Bone marrow (tissue), 2 donors: ENCODE measurements at places on chromosomes 2 and 18.

GRCh38 chr2:10541775-10542432 lies 93.8 kb upstream of the ODC1 start:
- no peak for DNase-seq

DNA sequence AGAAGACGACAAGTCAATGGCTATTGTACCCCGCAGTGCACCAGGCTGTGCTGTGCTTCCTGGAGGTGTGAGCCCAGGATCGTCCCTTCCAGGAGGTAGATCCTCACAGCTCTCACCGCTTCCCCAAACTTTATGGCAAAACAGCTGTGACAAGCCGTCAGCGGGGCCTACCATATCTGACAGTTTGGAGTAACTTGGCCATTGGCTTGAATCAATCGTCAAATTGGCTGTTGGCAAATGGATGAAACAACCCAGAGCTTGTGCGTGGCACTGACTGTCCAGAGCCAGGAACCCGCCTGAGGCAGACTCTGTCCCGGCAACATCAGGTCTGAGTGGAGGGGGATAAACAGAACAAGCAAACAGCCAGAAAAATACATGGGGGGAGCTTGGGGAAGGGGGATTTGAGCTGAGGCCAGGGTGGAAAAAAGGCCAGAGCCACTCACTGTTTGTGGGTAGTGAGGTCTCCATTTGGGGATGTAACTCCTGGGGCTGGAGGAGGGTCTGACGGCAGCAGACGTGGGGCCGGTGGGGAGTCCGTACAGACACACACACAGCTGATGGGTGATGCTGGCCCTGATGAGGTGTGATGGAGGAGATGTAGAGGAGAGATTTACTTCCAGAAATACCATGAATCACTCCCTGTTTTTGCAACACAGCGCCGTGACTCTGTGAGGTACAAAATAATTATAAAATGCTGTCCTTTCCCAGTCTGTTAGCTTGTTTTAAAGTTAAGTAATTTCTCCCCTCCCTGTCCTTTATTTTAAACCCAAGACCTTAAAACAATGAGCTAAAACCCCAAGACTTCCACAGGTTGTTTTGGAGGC lies 174.8 kb downstream of the TWIST2 start:
- no peak for DNase-seq

DNA sequence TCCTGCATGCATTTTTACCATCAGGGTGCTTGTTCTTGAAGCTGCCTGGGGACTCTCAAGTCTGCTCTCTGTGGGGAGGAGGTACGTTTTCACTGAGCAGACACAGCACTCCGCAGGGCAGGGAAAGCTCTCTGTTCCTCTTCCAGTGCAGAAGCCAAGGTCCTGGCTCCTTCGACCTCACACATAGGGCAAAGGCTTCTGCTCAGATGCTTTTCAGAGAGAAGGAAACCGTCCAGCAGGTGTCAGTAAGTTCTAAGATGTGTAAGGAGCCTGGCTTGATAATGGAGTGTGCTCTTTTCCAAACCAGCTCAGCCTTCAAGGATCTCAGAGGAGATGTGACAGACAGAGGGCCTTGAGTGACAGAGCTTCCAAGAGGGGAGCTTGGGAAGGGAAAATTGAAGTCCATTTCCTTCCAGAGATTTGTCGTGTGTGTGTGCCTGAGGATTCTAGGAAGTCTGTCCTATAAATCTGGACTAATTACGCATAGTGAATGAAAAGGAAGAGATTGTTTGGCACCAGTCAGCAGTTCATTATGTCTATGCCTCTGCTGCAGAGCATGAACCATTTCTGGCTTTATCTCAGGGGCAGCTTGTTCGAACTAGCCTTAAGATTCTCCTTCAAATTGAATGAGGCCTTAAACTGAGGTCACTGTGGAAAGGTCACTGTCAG lies 67.3 kb upstream of the UPP2 start:
- peak; percentile 6 for DNase-seq

- DNase-seq = no peak
These were observed 31.5 kb upstream of the COLEC12 start for GRCh38 chr18:532018-532417.

DNA sequence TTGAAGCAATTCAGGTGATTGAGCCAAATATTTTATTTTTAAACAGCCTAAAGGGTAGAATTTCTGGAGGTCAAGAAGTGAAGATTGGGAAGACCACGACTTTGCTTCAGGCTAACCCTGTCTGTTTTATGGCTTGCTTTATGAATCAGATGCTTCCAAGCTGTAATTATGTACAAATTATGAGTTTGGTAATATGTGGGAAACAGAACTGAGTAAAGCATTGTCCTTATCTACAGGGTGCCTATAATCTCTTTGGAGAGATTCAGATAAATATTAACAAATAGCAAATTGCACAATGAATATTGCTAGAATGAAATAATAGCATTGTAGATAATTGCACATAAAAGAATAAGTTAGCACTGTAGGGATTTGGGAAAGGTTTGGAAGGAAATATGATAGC lies 539.4 kb upstream of the CDH2 start:
- DNase-seq = no peak

- no peak for DNase-seq
These were observed 446 bp downstream of the COPS9 start for GRCh38 chr2:240135706-240136012.

- no peak for DNase-seq
These were observed 3.0 kb upstream of the TFCP2L1 start for GRCh38 chr2:121287956-121288355.

DNA sequence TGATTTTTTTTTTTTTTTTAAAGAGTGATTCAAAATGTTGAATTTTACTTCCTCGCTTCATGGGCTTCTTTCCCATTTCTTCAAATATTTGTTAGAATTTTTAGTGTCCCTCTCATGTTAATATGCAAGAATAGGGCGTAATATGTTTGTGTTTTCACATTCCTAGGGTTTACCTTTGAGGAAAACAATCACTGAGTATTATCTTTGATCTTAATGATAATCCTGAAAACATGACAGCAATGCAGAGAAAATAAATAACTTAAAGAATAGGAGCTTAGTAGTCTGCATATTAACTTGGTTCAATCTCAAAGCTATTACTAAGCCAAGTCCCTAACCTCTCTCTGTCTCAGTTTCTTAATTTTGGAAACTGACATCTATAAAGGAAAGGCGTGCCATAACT lies 475.4 kb downstream of the NRXN1 start:
- DNase-seq = no peak

GRCh38 chr2:639703-640102 lies 37.5 kb downstream of the TMEM18 start:
- no peak for DNase-seq

- DNase-seq = no peak
These were observed 127.1 kb upstream of the SLC35G4 start for GRCh38 chr18:11482271-11482670.

GRCh38 chr18:48835119-48835518 lies 115.6 kb downstream of the SMAD7 start:
- no peak for DNase-seq

DNA sequence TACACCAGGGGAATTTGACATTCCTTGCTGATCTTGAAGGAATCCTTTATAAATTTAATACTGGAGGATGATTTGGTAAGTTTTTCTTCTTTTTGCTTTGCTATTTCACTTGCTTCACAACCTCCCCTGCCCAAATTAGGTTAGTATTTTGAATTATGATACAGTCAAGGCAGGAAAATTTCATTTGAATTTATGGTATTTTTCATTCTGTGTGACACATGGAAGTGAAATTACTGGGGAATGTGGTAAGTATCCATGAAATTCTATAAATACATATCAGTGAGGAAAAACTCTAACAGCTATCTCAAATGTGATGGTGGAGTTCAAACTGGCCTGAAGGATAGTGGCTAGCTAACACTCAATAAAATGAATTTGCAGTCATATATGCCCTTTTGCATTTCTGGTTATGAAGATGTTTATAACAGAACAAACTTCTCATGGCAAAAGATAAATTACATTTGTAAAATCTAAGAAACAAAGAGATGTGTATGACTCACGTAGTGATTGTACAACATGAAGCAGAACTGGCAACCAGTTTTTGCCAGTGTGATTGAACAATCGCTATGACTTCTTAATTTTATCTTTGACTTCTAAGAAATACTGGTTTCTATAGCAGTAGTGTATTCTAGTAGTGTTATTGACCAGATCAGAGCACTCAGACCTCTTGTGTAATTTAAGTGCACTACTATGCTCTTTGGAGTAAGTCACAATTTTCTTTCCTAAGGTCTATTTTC lies 152.6 kb downstream of the IKZF2 start:
- no peak for DNase-seq

GRCh38 chr2:177830881-177831386 lies 241.6 kb downstream of the PDE11A start:
- DNase-seq = no peak
